ENCODE measurements at places on chromosomes 6 and 20. TPM values are rescaled to one million over a fixed set of nuclear protein-coding genes. Genes with fewer than 3 reads are reported as not detected.

LST1 gene
- total RNA-seq = 50.4 TPM

DNA sequence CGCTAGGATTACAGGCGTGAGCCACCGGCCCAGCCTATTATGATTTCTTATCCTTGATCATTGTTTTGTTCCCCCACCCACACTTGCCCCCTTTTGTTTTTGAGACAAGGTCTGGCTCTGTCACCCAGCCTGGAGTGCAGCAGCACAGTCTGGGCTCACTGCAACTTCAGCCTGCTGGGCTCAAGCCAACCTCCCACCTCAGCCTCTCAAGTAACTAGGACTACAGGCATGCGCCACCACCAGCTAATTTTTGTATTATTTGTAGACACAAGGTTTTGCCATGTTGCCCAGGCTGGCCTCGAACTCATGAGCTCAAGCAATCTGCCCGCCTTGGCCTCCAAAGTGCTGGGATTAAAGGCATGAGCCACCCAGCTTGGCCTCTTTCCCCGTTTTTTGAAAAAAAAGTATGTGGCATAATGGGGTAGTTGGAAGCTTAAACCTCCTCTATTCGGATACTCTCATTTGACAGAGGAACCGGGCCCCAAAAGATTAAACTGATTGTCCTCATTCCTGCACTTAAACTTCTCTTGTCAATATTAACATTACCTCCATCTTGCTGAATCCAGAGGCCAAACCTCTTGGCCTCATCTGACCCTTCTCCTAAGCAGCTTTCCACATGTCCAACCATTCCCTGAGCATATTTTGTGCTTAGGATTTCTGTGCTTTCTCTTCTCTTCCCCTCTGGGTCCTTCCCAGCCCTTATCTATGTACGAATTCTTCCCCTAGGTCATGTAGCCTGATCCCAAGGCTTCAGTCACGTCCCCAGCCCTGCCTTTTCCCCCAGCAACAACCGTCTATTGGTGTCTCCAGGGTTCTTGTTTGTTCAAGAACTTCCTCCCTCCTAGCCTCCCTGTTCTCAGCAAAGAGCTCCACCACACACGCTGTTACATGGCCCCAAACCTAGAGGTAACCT lies 6.1 kb upstream of the EZR start:
- DNase-seq = no peak

GPR6 gene
- total RNA-seq = not detected

GRCh38 chr6:127115746-127116145 lies 2.7 kb upstream of the RSPO3 start:
- DNase-seq = no peak

- DNase-seq = no peak
Observed at GRCh38 chr6:125192610-125192930, 39.0 kb downstream of the TPD52L1 start.

DNA sequence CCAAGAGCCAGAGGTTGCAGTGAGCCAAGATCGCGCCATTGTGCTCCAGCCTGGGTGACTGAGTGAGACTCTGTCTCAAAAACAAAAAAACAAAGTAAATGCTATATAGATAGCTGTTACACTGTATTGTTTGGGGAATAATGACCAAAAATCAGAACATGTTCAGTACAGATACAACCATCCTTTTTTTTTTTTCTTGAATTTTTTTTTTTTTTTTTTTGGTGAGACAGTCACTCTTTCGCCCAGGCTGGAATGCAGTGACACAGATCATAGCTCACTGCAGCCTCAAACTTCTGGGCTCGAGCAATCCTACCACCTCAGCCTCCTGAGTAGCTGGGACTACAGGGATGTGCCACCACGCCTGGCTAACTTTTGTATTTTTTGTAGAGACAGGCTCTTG lies 63.7 kb downstream of the BCAS4 start:
- DNase-seq = no peak

DNA sequence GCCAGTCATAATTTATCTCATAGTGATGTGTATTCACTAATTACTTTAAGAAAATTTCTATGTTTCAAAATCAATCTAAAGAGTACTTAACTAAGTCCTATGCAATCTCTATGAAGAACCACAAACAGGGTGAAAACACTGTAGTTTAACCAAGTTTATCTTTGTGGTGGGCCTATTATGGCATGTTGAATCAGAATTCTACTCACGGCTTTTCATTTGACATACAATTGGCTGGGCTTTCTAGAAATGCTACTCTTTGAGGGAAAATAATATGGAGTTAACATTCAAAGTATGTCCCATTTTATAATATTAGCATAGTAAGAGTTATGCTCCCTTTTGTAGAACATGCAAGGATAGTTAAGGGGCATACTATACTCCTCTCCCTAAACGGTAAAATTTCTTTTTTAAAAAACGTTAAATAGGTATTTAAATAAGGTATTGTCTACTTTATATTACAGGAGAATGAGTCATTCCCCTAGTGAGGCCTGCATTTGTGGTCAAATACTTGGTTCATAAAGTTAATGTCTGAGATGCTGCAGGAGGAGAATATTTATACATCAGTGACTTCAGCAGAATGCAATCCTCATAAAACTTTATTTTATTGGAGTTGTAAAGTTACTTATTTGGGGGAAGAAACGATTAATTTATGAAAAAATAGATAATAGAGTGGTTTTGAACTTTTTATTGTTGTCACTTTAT lies 1.8 kb downstream of the MOXD1 start:
- no peak for DNase-seq

SMIM26 gene
- total RNA-seq = 72.0 TPM

- DNase-seq = no peak
Observed at GRCh38 chr6:760982-761955, 68.3 kb upstream of the EXOC2 start.

DNA sequence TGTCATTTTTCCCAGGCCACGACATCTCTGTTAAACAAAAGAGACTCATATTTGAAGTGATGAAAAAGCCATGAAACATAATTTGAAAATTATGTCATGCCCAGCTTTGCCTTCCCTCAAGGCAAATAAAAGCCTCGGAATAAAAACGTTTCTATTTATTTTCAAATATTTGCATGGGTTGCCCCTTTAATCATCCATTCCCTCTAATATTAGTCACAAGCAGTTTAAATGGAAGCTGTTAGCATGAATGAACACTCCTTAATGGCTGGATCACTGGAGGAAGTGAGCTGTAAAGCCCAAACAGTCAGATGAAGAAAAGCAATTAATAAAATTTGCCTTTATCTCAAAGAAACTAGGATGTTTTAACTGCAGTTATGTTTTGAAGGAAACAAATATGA lies 69.3 kb upstream of the STMND1 start:
- no peak for DNase-seq

COL12A1 gene
- total RNA-seq = 34.0 TPM

ZHX3 gene
- total RNA-seq = 15.8 TPM

GRCh38 chr6:42550277-42550676 lies 13.6 kb upstream of the UBR2 start:
- no peak for DNase-seq

DNA sequence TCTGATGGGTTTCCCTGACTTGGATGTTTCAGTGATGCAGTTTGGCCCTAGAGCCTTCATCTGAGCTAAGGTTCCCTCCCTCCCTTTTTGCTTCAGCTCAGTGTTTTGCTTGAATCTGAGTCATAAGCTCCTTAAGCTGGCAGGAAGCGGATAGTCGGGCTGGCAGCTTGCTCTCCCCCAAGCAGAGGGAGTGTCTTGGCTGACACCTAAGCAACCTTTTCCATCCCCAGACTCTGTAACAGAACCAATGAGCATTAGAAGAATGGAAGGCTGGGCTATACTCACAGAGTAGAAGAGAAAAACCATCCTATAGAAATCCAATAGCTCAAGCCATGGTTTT lies 98.3 kb downstream of the HAO1 start:
- DNase-seq = no peak

- DNase-seq = no peak
Observed at GRCh38 chr6:151757506-151757955, 50.0 kb upstream of the ESR1 start.

PTK6 gene
- total RNA-seq = 40.8 TPM

DNA sequence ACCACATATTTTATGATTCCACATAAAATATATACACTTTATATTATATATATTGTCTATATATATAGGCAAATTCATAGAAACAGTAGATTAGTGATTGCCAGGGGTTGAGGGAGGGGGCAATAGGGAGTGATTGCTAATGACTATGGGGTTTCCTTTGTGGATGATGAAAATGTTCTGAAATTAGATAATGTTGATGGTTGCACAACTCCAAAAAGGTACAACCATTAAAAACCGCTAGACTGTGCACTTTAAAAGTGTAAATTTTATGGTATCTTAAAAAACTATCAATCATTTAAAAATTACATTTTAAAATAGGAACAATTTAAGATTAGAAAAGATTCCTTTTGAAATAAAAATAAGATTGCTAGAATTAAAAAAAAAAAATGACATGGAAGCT lies 23.8 kb upstream of the CEP85L start:
- no peak for DNase-seq

- DNase-seq = no peak
Observed at GRCh38 chr20:62961310-62961783, 8.8 kb downstream of the SLC17A9 start.

- no peak for DNase-seq
Observed at GRCh38 chr6:143059663-143060353, 881 bp upstream of the AIG1 start.

DNA sequence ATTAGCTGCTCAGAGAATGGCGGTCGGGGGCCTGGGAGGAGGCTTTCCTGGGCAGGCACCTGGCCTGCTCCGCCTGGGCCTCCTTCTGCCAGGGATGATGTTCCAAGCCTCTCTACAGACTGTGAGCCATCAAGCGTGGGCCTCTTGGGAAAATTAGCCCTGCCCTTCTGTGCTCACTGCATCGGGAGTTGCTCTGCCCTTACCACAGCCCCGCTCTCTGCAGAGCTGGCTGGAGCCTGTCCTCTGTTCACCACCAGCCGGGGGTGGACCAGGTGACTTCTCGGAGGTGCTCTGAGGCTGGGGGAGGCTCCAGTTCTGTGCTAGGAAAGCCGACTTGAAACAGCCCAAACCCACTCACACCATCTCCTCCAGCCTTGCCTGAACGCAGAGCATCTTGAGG lies 24.2 kb downstream of the MDGA1 start:
- DNase-seq = no peak

DNA sequence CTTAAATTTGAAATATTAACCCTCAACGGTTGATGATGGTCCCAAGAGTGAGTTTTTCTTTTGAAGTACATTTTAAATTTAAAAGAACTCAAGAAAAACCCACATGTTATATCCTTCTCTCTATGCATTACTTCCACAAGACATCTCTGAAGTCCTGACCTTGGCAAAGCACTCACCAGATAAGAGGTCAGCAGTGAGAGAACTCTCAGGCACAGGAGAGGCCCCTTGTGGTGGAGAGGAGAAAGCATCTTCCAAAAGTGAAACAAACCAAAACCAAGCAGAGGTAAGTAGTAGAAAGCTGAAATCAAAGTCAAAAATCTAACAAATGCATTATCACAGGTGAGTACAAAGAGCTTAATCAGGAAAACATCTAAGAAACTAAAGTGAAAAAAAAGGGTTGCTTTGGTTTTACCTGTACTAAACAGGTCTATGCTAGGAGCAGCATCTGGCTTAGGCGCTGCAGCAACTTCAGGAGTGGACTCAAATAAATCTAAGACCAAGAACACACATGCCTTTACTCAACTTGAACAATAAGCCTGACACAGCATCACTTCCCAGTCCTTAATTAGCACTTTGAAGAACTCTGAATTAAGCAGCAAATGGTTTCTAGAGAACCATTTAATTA lies 80.5 kb downstream of the PRSS35 start:
- no peak for DNase-seq

GRCh38 chr6:3031857-3032640 lies 32.4 kb downstream of the NQO2 start:
- no peak for DNase-seq

GRCh38 chr6:1385129-1386037 lies 4.0 kb upstream of the FOXF2 start:
- DNase-seq = no peak

FGD2 gene
- total RNA-seq = 13.4 TPM

- DNase-seq = no peak
Observed at GRCh38 chr20:31923388-31924331, 28.2 kb downstream of the PDRG1 start.

LY6G5C gene
- total RNA-seq = not detected

DNA sequence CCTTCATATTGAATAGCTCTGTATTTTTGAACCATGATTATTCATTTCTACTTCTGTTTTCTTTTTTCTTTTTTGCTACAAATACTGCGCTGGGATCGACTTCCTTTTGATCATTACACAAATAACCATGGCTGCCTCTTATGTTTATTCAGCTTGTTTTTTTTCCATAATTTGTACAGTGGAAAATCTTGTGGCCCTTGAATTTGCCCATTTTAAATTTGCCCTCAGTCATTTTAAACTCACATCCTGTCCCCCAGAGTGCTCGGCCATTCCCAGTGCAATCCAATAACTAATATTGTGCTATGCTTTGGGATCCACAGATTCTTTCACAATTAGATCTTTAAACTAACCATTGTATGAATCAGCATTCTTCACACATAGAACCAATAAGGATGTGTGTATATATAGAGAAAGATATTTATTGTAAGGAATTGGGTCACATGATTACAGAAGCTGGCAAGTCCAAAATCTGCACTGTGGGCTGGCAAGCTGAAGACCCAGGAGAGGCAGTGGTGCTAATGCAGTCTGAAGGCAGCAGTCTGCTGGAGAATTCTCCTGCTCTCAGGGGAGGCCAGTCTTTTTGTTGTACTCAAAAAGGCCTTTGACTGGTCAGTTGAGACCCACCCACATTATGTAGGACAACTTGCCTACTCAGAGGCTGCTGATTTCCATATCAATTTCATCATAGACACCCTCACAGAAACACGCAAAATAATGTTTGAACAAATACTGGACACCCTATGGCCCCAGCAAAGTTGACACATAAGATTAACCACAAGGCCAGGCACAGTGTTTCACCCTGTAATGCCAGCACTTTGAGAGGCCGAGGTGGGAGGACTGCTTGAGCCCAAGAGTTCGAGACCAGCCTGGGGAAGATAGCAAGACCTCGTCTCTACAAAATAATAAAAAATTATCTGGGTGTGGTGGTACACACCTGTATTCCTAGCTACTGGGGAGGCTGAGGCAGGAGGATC lies 147.1 kb downstream of the MTHFD1L start:
- DNase-seq = no peak

DNA sequence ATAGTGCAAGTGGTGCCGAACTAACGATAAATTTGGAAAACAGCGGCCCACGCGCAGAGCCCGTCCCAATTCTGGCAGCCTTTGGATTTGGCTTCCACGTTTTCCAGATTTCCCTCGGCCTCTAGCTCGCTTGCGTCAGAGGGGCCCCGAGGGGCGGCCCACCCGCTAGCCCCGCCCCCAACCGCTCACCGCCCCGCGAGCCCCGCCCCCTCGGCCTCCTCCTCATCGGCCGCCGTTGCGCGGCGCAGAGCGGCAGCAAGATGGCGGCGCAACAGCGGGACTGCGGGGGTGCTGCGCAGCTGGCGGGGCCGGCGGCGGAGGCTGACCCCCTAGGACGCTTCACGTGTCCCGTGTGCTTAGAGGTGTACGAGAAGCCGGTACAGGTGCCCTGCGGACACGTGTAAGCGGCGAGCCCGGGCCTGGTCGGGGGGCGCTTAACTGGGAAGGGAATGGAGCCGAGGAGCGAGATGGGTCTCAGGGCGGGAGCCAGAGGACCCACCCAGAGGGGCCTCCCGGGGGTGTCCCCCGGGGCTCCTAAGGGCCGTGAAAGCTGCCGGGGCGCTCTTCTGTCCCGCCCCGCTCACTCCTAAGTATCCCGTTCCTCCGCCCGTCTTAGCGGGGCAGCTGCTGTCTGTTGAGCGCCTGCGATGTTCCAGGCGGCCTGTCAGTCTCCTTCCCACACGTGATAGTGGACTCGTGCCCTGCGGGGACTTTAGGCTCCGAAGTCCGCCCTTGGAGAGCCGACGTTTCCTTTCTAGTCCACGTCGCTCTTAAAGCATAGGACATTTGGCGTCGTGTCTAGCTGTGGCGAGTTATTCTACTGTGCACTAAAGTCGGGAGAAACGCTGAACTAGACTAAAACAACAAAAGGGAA lies at the start of gene RNF114:
RNF114 (plus strand) TSS at position 245 of the 874 bp plus-strand sequence; CDS start at position 261, 16 bp downstream.
- DNase-seq = peak; percentile 53

Data from esophagus squamous epithelium (tissue), 5 donors.